ENCODE measurements at places on chromosomes 12 and 14.

DNA sequence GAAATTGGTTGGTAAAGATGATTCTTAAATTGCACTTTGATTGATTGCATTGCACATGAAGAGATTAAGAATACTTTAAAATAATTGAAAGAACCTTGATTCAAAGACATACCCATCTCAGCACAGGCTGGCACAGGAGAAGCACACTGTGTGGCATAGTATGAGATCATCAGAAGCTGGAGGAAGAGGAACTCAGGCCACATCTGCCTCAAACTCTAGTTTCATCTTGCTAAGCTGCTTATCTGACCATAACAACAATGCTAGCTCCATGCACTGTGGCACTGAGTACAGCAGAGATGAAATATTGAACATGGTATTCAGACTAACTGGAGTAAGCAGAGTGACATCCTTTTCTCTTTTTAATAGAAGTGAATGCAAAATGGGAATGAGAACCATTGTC is 99.1 kb downstream of the TBC1D30 start:
- no peak for DNase-seq

- no peak for DNase-seq
Observed at GRCh38 chr12:53489242-53489864, 9.9 kb downstream of the MAP3K12 start.

DNA sequence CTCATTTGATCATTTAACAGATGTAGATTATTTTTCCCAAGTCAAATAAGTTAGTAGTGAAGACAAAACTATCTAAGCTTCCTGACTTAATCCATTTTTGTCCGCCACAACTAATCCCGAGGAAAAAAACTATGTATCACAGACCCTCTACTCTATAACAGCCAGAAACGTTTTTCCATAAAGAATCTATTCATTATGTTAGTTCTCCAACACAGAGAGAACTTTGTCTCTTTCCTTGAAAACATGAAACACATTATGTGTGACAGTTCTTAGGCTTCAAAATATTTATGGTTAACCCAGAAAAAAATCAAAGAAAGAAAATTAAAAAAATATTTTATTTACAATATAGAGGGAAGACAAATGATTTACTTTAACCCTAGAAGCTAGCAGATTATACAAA is 100.1 kb downstream of the PLEKHG7 start:
- no peak for DNase-seq

DNA sequence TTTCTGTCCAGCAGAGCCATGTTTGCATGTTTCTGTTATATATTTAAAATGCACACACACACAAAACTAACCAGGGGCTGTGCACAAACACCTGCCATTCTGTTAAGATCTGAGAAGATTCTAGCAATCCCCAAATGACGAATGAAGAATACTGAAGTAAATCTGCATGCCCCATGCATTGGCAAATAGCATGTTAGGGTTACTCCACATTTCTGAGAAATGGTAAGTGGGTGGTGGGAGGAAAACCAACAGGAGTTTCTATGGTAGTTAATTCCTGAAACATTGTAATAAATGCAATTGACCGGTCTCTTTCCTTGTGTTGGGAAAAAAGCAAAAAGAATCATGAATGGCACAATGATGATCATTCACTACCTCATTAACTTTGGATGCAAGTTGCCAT is 318.0 kb downstream of the BCAT1 start:
- DNase-seq: no peak

GRCh38 chr14:47189911-47190484 is 485.4 kb downstream of the MDGA2 start:
- no peak for DNase-seq

DNA sequence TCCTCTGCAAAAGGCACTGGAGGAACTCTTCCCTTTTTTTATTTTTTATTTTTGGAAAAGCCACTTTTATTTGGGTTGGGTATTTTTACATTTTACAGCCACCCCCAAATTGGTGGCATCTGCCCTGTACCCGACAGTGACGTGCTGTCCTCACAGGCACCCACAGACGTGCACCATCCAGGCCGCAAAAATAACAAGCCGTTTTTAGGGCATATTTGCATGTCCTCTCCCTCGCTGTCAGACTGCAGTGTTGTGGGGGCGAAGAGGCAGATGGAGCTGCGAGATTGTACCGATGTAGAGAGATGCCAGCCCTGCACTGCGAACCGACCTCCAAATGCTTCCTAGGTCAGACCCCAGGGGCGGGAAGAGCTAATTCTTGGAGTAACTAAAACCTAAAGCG is 12.2 kb downstream of the JDP2 start:
- DNase-seq: no peak

GRCh38 chr12:79945433-79945832 is 10.5 kb upstream of the PPP1R12A start:
- no peak for DNase-seq

DNA sequence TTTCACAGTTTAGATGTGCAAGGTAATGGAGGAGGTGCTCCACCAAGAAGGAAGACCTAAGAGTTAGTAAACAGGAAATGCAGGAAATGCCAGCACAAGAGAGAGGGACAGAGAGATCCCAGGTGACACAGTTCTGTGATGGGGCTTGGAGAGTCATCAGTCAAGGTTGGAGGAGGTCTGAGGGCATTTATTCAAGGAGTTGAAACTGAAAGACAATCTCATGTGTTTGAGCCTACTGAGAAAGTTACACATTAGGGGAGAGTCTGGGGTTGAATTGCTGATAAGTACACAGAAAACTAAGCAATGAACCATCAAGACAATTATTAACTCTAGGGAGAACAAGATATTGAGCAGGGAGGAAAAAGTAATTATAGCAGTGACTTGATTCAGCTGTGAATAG is 138.5 kb downstream of the ANO6 start:
- DNase-seq: no peak

GRCh38 chr12:131027876-131028586 is 74.3 kb downstream of the ADGRD1 start:
- DNase-seq: no peak

DNA sequence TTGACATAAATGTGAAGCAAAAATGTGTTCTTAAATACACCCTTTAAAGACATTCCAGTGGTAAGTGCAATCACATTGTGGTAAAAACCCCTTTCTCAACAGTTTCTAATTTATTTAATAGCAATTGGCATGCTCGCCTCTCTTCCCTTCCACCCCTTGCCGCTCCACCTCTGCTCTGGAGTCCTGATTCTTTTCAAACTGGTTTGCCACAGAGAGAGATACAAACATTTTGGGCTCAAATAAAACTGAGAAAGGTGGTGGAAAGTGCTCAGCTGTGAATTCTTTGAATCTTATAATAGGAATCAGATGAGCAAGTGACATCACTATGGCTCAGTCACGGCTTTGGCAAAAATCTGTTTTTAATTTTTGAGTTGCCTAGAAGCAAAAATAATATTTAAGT is 993.9 kb downstream of the GALC start:
- DNase-seq: no peak

DNA sequence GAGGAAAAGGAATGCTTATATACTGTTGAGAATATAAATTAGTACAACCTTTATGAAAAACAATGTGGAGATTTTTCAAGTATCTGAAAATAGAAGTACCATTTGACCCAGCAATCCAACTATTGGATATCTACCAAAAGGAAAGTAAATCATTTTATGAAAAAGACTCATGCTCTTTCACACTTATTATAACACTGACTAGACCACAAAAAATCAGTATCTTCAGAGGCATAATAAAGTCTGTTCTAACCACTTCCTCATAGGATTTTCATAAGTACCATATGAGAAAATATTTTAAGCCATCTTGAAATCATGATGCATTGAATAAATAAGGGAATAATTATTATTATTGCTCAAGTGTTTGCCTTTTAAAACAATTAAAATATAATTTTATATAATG is 90.8 kb downstream of the SLCO1B1 start:
- no peak for DNase-seq

- DNase-seq: no peak
Observed at GRCh38 chr12:115722181-115722580, 555.3 kb downstream of the MED13L start.

GRCh38 chr14:99426813-99427346 is 53.8 kb downstream of the SETD3 start:
- no peak for DNase-seq
